PC-9 (cell line): ENCODE measurements at places on chromosomes 3 and 15. TPM values are rescaled to one million over a fixed set of nuclear protein-coding genes. Genes with fewer than 3 reads are reported as not detected.
A peak's percentile ranks its signal among the peaks of the same experiment; 100 is the strongest.

Gene CMTM8
- 16.8 and 17.8 TPM in 2 replicates for total RNA-seq

Gene TRH
- not detected in 2 replicates for total RNA-seq

Gene MAP6D1
- 2.2 TPM in 2 replicates for total RNA-seq

Gene RFTN1
- 0.41 TPM in 1 of 2 replicates, not detected in the other for total RNA-seq

Gene ACKR2
- total RNA-seq, result 1.0 and 2.9 TPM in 2 replicates

Gene SLC22A13
- 0.40 and 0.44 TPM in 2 replicates for total RNA-seq

Gene NPRL2
- 24.1 and 25.4 TPM in 2 replicates for total RNA-seq

Gene POPDC2
- 3.0 and 3.5 TPM in 2 replicates for total RNA-seq

DNA sequence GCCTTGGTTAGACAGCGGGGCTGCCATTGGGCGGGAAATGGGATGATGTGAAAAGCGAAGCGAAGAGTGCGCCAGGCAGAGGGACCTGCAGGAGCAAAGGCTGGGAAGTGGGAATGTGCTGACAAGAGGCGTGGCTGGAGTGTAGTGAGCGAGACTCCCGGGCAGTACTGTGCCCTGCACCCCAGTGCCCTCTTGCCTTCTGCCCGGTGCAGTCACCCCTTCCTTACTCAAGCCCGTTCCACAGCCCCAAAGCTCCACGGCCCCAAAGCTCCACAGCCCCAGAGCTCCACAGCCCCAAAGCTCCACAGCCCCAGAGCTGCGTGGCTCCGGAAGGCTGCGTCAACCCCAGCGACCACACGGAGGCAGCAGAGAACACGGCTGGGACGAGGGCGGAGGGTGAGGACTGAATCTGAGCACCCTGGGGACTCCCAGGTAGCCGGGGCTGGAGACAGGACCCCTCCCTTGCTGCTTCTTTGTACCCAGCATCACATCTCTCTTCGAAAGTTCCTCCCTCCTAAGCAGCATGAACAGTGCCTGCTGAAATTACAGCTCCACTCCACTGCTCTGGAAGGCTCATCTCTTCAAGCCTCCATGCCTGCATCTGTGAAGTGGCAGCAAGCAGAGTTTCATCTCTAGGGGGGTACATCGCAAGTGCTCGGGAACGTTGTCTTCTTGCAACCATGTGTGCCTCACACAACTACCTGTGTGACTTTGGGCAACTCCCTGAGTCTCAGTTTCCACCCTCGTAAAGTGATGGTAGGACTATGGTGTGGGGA is 108.9 kb downstream of the FBLN2 start:
- H3K4me1 ChIP-seq, result peaks cover 34% of the 10 kb centered on the region
- no peaks in the 10 kb centered on the region for H3K36me3 ChIP-seq
- no peak overlapping the region for H3K4me3 ChIP-seq
- peak; percentile 67 for DNase-seq
- H3K27ac ChIP-seq, result no peak overlapping the region

DNA sequence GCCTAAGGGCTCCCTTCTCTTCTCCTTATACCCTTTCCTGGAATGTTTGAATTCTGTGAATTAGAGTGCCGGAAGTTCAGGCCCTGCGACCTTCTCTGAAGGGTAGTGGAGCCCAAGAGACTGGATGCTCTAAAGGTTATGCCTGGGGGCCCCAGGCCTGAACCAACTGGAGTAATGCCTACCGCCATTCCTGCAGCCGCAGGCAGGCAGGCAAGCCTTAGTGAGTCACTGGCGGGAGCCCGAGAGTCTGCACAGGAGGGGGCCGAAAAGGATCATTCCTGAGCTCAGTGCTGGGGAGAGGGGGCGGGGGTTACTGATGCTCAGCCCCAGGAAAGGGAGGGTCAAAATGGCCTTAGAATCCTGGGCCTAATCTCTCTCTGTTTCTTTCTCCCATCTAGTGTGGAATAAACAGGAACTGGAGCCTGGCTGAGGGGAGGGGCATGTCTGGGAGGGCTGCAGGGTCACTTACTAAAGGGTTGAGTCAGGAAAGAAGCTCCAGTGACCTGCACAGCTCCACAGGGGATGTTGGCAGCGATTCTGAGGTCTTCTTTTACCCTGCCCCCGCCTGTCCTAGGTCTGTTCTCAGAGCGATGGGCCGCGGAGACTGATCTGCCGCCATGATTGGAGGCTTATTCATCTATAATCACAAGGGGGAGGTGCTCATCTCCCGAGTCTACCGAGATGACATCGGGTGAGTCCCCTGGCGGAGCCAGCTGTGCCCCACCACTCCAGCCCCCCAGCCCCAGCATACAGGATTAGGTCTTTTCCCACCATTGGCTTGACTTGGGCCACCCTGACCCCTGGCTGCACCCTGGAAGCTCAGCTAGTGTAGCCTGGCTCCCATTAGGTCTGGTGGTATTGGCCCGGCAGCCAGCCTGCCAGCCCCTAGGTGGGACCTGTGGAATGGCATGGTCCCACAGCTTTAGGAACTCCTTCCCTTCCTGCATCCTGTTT is 2.0 kb downstream of the AP2M1 start:
- peaks cover 46% of the 10 kb centered on the region for H3K36me3 ChIP-seq
- peak; percentile 88 for DNase-seq
- peak overlapping the region; percentile 32 for H3K27ac ChIP-seq
- peaks cover 20% of the 10 kb centered on the region for H3K4me1 ChIP-seq

GRCh38 chr15:81061490-81062253 is 60.9 kb downstream of the TLNRD1 start:
- no peak for DNase-seq
- H3K4me1 ChIP-seq, result no peaks in the 10 kb centered on the region
- no peaks in the 10 kb centered on the region for H3K36me3 ChIP-seq
- H3K4me3 ChIP-seq, result no peak overlapping the region

GRCh38 chr15:79965846-79966630 is 5.0 kb downstream of the BCL2A1 start:
- no peak overlapping the region for H3K4me3 ChIP-seq
- no peak for DNase-seq
- no peaks in the 10 kb centered on the region for H3K27me3 ChIP-seq
- no peaks in the 10 kb centered on the region for H3K4me1 ChIP-seq
- H3K27ac ChIP-seq, result no peak overlapping the region

DNA sequence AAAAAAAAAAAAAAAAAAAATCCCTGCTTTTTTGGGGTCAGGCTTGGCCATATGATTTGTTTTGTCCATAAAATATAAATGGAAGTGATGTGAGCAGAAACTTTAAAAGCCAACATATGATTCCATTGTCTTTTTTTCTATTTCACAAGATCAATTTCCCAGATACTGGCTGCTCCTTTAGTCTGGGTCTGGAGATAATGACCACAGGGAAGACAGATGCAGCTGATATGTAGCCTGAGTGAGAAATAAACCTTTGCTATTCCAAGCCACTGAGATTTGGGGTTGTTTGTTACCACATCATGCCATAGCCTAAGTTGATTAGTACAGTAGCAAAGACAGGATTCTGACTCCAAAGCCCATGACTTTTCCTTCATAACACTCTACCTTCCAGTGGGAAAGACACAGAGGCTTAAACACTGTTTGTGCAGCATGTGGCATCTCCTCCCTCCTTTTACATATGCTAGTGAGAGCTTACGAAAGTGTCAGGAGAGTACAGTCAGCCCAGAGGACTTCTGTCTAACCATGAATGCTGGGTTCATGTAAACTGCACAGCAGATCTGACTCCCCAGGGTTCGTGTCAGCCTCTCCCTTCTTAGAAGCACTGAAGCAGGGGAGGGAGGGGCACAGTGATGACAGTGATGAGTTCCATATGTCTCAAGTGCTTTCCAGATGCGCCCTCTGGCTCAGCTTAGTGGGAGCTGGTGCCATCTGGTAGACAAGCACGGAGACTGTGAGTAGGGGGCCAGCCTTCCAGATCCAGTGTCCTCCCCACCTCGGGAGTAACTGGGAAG is 36.7 kb upstream of the SLC7A14 start:
- no peak for DNase-seq
- H3K27ac ChIP-seq, result no peak overlapping the region
- H3K4me1 ChIP-seq, result no peaks in the 10 kb centered on the region

DNA sequence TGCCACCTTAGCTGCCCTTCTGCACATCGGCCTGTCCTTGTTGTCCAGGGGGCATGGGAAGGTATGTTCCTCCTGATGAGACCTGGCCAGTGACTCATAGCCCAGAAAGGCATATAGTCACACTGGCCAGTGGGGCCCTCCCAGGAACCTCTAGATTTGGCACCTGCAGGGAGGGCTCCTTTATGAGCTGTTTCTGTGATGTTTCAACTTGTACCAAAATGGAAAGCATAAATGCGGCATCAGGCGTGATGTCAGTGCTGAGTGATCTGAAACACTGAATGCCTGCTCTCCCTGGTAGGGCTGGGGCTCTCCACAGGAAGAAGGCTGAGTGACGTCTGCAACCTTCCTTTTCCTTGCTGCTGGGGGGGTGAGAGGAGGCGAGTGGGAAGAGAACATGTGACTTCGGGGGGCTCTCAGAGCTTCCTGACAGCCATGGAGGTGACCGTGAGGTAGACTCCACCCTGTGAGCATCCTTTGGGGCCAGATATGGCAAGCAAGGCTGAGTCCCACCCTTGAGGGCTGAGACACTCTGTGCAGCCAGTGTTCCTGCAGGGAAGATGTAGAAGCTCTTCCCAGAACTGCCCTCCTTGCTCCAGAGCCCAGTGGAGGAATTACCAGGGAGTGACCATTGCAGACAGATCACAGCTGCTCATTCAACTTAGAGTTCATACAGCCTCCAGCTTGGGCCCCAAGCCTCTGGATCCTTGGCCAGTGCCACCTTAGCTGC is 37.1 kb upstream of the APEH start:
- H3K4me1 ChIP-seq, result peaks cover 27% of the 10 kb centered on the region
- H3K36me3 ChIP-seq, result no peaks in the 10 kb centered on the region
- H3K27me3 ChIP-seq, result no peaks in the 10 kb centered on the region
- DNase-seq, result peak; percentile 70
- H3K4me3 ChIP-seq, result no peak overlapping the region

DNA sequence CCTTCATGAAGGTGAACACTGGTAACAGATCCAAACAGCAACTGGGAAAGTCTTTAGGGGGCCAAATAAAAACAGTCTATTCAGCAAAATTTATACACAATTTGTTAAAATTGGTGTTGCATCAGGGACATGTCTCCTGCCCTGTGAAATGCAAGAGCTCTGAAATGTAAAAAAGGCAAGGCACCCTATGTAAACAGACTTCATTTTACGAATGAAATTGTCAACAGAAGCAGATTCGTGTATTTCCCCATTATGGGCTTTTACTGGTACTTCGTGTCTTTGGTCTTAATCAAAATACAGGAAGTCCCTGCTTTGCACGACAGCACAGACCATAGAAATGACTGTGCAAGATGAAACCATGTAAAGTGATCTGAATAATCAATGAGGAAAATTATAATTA is 127.3 kb upstream of the THBS1 start:
- H3K27ac ChIP-seq, result no peak overlapping the region
- no peaks in the 10 kb centered on the region for H3K4me1 ChIP-seq
- H3K4me3 ChIP-seq, result no peak overlapping the region

DNA sequence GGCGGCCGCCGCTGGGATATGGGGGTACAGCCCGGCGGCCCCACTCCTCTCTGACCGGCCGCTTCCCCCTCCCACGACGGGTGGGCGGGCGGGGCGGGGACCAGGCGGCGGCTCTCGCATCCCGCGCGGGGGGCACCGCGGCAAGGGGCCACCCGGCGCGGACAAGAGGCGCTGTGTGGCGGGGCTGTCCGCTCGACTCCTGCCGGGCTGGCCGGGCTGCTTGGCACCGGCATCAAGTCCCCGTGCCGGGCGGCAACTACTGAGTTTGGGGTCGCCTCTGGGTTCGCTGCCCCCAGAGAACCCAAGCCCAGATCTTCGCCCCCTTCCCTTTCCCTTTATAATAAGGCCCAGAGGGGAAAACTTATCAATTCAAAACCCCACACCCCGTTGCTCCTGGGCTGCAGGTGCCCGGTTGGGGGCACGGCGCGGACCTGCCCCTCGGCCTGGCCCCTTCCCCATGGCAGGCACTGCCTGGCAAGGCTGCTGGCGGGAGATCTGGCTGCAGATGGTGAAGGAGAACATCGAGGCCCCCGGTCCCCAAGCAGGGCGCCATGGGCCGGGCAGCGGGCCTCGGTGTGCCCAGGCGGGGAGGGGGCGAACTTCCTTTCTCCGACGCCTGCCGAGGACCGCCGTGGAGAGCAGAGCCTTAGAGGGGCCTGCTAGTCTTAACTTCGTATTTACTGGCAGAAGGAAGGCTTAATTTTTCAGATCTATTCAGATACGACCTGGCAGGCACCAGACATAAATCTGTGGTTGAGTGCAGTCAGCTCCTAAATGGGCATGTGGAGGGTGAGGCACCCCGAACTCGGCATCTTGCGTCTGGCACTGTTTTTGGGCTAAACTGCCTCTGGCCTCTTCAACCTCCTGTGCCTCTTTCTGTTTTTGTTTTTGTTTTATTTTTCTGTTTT is 911 bp downstream of the APBA2 start:
- H3K36me3 ChIP-seq, result no peaks in the 10 kb centered on the region
- no peak overlapping the region for H3K4me3 ChIP-seq
- H3K27ac ChIP-seq, result no peak overlapping the region
- H3K4me1 ChIP-seq, result no peaks in the 10 kb centered on the region
- peaks cover 12% of the 10 kb centered on the region; the same call in 1 of the 2 replicates for H3K27me3 ChIP-seq

DNA sequence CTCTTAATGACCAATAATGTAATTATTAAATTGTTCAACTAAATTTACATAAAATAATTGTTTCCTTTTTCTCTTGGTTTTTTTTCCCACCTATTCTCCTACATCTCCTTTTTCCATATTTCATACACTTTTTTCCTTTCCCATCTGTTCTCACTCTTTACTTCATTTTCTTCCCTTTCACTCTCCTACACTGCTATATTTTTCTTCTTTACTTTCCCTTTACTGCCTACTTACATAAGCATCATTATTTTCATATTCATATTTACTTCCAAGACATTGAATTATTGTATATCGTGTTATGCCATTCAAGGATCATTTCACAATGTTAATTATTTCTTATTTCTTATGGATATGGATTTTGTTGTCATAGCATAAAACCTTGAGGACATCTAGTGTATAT is 1275.6 kb downstream of the NSUN3 start:
- no peaks in the 10 kb centered on the region for H3K4me1 ChIP-seq
- no peak overlapping the region for H3K27ac ChIP-seq
- no peaks in the 10 kb centered on the region for H3K36me3 ChIP-seq
- no peaks in the 10 kb centered on the region for H3K27me3 ChIP-seq
- H3K4me3 ChIP-seq, result no peak overlapping the region

- no peak for DNase-seq
- 0 out of 2 replicates have a peak overlapping the region, but pooled peaks have one; percentile 16 for H3K4me3 ChIP-seq
- H3K27me3 ChIP-seq, result no peaks in the 10 kb centered on the region
Observed at GRCh38 chr15:71280206-71280605, 164.9 kb downstream of the THSD4 start.

GRCh38 chr15:40424483-40425115 is 16.2 kb upstream of the BAHD1 start:
- no peak overlapping the region for H3K27ac ChIP-seq
- no peak for DNase-seq
- no peaks in the 10 kb centered on the region for H3K36me3 ChIP-seq

GRCh38 chr15:76175442-76175841 is 115.7 kb downstream of the TMEM266 start:
- no peak for DNase-seq
- no peak overlapping the region for H3K4me3 ChIP-seq
- no peak overlapping the region for H3K27ac ChIP-seq
- H3K36me3 ChIP-seq, result no peaks in the 10 kb centered on the region
- peaks cover 9% of the 10 kb centered on the region for H3K4me1 ChIP-seq

GRCh38 chr15:39474657-39475056 is 106.2 kb upstream of the THBS1 start:
- H3K36me3 ChIP-seq, result no peaks in the 10 kb centered on the region
- no peaks in the 10 kb centered on the region for H3K4me1 ChIP-seq
- no peak overlapping the region for H3K27ac ChIP-seq
- no peaks in the 10 kb centered on the region for H3K27me3 ChIP-seq
- no peak for DNase-seq
- H3K4me3 ChIP-seq, result no peak overlapping the region

- H3K27ac ChIP-seq, result no peak overlapping the region
- DNase-seq, result peak; percentile 85
- peaks cover 45% of the 10 kb centered on the region for H3K4me1 ChIP-seq
- H3K27me3 ChIP-seq, result no peaks in the 10 kb centered on the region
- H3K36me3 ChIP-seq, result no peaks in the 10 kb centered on the region
Observed at GRCh38 chr15:75720787-75721479, 8.3 kb upstream of the CSPG4 start.
